HT1080 (cell line): ENCODE measurements at places on chromosomes 12 and 14. TPM values are rescaled to one million over a fixed set of nuclear protein-coding genes. Genes with fewer than 3 reads are reported as not detected.

KRT77 gene
- total RNA-seq: not detected in 2 replicates

KCNJ8 gene
- 1.6 and 2.0 TPM in 2 replicates for total RNA-seq

TSPAN9 gene
- 18.5 and 21.3 TPM in 2 replicates for total RNA-seq

GLIPR1L2 gene
- total RNA-seq: 0.10 and 0.63 TPM in 2 replicates
